NCI-H510A treated with DMSO at 0.1 percent for 48 hours (cell line): ENCODE measurements at places on chromosomes 2 and 18.

- no peak for DNase-seq
Measured at GRCh38 chr2:122800781-122801180, 1045.3 kb downstream of the TSN start.

- DNase-seq = no peak
Measured at GRCh38 chr2:20210462-20210861, 14.5 kb downstream of the SDC1 start.

GRCh38 chr2:121617042-121617599 is 32.1 kb downstream of the CLASP1 start:
- peak; percentile 37 for DNase-seq

DNA sequence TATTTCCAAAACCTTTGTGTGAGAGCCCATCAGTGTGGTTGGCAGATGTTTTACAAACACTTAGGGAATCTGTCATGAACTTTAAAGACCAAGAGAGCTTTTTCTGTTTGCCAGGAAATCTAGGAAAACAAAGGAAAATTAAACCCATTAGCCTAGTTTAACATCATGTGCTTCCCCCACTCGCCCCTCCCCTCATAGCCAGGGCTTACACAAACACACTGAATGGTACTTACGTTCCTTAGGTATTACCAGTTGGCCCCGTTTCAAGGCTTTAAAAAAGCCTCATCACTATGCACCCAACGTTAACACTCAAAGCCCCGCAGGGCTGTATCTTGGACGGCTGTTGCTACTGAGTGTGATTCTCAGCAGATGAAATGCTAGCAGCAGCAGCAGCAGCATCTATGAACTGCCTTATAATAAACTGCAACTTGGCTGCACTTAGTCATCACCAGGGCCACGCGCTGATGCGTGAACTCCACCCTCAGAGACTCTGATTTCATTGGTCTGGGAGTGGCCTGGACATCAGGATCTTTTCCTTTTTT is 20.1 kb upstream of the TTC39C start:
- DNase-seq = peak; percentile 72

DNA sequence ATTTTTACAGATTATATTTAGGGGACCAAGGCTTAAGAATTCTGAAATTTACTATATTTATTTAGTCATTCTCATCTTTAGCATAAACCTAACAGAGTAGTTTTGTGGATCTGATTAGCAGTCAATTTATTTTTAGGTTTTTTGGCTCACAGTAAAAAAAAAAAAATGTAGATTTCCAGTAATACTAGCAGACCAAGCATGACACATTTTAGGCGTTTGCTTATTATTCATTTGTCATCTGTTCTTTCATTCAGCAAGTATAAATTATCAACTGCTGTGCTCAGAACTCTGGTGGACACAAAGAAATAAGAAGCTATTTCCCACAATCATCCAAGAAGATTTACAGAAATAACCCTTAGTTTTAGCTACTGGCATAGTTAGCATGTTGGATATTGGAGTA is 20.6 kb downstream of the PDE1A start:
- DNase-seq = no peak

- peak; percentile 56 for DNase-seq
Measured at GRCh38 chr2:236369661-236370062, 105.5 kb upstream of the ASB18 start.

DNA sequence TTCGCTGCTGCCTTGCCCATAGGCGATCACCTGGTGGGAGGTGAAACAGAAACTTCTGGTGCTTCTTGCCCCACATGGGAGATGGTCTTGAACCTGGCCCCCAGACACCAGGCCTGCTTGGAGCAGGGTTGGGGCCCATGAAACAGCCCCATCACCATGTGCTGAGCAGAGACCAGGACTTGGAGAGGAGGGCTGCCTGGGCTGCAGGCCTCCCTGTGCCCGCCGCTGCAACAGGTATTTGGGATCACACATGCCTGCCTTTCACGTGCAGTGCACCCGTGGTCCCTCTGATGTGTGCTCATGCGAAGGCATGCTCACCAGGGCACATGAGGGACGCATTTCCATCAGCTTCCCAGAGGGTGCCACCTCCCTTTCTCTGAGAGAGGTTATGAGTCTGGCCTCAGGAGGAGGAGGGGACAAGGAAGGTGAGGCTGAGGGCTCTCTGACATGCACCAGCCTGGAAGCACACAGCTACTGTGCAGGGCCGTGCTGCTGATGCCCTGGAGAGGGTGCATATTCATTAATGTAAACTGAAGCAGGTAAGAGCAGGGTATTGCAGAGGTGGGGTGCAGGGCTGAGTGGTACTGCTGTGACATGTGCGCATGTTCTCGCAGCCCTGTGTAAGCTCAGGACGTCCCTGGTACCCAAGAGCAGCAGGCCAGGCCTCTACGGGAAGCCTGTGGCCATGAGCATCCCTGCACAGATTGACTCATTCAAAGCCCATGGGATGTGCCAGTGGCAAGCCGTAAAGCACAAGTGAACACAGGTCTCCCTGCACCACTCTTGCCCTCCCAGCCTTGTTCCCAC is 4.2 kb upstream of the OXER1 start:
- no peak for DNase-seq

- no peak for DNase-seq
Measured at GRCh38 chr2:156343940-156344301, 11.4 kb upstream of the NR4A2 start.

DNA sequence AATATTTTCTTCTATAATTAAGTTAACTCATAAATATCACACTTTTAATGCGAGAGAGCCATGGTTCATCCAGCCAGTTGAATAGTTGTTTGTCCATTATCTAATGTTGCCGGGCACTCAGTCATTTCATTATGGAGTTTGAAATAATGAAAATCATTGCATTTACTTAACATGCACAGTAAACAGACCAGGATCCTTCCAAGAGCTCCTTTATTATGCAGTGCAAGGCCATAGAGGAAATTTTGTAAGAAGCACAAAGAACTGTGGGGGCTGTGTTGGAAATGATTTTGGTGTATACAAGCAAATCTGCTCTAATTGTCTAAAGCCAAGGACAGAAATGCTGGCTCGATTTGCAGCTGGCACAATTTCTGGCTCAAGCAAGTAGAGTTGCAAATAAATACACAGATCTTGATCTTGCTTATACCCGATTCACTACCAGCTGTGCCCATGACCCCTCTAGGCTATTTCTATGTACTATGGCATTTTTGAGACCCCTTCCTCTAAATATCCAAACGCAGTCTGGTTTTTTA is 400.3 kb upstream of the HNRNPA3 start:
- DNase-seq = no peak

GRCh38 chr2:238940806-238941205 is 92.9 kb downstream of the TWIST2 start:
- DNase-seq = no peak

- DNase-seq = no peak
Measured at GRCh38 chr2:74357627-74358026, 14.4 kb upstream of the SLC4A5 start.

GRCh38 chr18:3584897-3585460 is 135.0 kb downstream of the TGIF1 start:
- no peak for DNase-seq

DNA sequence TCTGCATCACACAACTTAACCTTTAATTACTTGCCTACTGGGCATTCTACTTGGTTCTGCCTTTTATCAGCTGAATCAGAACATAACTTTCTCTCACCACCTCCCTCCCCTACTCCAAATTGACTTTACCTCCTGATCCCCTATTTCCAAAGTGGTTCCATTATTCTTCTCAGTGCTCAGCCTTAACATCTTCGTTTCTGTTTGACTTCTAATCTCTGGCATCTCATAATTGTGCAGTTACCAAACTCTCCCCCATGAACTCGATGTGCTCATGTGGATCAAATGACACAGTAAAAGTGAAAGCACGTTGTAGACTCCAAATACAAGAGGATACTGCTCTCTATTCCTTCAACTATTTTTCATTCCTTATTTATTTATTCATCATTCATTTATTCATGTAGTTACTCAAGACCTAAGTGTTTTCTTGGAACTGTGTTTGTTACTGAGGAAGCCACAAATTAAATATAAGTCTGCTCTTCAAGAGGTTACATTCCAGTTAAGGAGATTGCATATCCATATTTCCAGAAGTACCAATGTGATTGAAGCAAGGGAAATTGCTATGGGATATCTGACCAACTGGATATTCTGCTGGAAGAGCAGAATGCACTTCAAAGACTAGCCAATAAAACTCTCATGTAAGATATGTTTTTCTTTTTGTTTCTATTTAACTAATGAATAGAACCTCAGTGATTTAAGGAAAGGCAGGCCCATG is 158.8 kb downstream of the TMEFF2 start:
- DNase-seq = peak; percentile 20

- no peak for DNase-seq
Measured at GRCh38 chr2:231144896-231145295, 20.1 kb upstream of the HTR2B start.

DNA sequence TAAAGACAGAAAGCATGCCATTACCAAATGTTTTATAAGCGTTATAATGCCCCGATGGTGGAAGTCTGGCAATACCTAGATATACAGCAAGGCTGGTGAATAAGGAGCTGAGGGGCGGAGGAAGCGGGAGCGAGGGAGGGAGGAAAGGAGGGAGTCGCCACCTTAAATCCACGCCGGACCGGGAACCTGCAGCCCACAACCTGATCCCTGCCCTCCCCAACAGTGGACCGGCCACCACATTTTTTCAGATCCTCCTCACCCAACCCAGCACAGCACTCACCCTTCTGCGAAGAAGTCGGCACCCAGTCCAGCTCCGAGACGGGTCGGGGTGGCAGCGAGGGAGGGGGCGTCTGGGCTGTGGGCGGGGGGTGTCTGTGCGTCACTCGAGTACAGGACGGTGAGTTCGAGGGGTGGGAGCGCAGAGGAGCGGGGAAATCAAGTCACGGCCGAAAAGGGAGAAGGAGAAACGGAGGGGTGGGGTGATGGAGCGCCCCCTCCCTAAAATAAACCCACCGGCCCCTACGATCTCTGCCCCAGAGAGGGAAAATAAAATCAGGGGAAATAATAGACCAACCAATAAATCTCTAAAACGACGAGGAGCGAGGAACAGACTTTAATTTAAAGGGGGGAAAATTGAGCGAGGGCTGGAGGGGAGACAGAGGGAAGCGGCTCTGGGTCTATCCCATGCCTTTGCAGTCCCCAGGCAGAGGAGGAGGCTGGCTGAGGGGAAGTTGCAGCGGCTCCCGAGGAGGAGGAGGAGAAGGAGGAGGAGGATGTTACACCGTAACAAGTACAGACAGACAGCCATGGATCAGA is 96.5 kb upstream of the SERTAD2 start:
- no peak for DNase-seq

- no peak for DNase-seq
Measured at GRCh38 chr2:176650838-176651555, 381.8 kb downstream of the MTX2 start.

GRCh38 chr2:217654168-217654567 is 348.6 kb downstream of the TNS1 start:
- no peak for DNase-seq

GRCh38 chr2:9430316-9431293 is 7.2 kb downstream of the CPSF3 start:
- no peak for DNase-seq

DNA sequence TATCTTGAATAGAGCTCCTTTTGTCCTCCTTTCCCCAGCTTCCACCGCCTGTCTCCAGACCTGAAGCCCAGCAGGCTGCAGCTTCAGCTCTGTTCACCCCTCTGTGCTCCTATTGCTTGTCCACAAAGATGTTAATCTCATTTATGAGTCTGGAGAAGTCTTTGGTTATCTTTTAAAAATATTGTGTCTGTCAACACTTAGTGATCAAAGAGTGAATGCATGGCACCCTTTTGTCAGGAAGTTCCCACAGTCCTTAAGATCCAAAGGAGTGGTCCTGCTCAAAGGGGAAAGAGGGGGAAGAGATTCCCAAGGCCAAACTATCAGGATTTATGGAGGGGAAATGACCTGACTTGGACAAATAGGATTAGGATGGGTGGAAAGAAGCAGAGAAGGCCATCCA is 118.9 kb downstream of the ACAA2 start:
- DNase-seq = no peak

DNA sequence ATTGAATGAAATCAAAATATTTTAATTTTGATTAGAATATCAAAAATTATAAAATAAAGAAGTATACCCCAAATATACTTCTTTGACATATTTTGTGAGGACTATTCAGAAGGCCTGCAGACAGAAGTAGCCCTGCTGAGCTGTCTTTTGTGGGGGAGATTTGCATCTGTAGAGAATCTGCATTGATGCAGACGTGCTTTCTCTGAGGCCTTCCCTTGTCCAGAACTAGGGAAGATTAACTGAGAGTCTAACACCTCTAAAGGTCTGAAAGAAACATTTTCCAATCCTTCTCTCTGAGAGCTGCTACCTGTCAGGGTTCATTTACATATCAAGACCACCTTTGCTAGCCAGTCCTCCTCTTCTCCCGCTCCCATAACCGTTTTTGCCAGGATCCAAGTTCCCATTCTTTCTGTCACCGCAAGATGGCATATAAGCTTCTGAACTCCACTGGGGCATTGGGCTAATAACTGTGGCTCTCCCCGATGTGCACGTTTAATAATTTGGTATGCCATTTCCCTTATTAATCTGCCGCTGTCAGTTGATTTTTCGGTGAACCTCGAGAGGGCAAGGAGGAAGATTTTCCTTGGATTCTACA is 510.4 kb upstream of the CNTNAP5 start:
- no peak for DNase-seq

DNA sequence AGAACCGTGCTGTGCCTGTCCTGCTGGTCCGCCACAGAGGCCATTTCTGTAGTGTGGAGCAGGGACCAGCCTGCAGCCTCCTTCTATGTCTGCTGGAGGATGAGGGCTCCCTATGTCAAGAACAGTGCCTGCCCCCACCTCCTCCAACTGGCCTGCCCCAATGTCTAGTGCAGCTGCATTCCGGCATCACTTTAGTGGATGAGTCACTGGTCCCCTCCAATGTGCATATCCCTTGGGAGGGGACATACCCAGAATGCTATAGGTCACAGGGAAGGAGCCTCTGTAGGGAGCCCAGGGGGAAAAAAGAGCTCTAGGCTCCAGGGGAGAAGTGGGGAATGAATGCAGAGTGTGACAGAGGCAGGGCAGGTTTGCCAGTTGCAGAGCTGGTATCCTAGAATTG is 219.6 kb downstream of the CELF4 start:
- no peak for DNase-seq

DNA sequence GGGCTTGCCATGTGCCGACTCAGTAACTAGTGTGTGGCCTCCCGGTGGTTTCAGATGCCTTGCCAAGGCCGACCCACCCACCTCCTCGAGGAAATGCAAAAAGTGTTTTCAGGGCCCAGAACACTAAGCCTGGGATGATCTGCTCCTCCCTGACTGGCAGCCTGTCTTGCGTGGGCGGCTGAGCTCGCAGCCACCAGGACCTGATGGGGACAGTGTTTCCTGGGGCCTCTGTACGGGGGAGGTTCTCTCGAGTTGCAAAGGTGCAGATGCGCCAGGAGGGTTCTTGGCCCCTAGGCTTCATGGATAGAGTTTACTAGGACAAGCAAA is 85.2 kb downstream of the GLI2 start:
- DNase-seq = no peak
